ENCODE measurements at places on chromosomes 11 and 22.

GRCh38 chr11:84173078-84173477 is 886.9 kb upstream of the CCDC90B start:
- DNase-seq: no peak

- DNase-seq: no peak
These were observed 852.1 kb upstream of the LRRC4C start for GRCh38 chr11:42311514-42311913.

GRCh38 chr11:82995754-82996398 is 75.8 kb downstream of the RAB30 start:
- no peak for DNase-seq

GRCh38 chr11:125951731-125952130 is 5.9 kb downstream of the VSIG10L2 start:
- DNase-seq: no peak

- no peak for DNase-seq
These were observed 528.1 kb downstream of the DLG2 start for GRCh38 chr11:85098996-85099395.

DNA sequence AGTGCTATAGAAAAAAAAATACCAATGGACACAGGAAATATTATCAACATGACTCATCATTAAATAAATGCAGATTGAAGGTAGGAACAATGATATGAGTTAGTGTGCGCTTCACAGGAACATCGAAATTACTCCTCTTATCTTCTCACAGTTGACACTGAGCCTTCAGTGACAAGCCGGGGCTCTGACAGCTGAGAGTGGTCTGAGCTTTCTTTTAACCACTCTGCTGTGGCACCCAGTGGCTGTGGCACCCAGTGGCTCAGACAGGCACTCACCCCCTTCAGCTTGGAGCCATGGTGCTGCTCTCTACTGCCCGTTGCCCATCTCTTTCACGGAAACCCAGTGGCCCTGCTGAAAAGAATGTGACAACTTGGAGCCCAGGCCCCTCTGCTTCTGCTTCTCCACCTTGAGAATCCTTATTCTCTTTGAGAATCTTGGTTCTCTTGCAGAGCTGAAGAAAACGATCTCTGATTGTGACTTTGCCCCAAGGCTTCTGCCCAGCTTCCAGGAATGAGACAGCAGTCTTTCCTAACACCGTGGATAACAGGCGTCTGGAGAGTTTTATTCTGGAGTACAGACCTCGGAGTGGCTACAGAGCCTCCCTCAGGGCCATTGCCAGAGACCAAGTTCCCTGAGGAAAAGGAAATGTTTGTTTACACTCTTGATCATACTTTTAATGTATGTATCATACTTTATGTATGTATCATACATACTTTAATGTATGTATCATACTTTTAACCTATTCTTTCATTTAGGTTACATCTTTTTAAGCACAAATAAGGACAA is 37.1 kb upstream of the OR8B8 start:
- DNase-seq: no peak

DNA sequence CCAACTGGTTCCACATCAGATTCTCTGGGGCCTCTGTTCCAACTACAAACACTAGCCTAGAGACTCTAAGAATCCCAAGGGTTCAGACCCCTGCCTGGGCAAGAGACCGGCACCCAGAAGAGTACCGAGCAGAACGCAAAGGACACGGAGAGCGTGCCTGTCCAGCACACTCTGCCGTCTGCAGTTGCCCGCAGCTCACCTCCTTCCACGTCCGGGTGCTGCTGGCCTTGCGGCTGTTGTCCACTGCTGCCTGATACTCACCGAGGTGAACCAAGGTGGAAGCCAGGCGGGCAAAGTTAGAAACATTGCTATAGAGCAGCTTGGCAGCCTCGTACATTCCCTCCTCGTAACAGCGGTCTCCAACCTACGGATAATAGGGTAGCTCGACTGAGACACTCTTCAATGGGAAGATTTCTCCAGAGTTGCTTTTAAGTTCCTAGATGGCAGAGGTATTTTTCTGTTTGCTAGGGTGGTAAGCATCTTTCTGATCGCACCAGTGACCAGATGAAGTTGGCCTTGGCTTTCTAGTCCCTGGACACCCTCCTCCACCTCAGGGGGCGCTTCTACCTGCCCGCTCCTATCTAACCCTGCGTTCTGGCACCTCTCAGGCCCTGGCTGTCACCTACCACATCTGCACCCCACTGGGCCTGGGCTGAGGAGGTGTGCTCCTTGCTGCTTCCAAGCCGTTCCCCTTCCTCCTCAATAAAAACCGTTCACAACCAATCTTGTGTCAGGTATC is 22.8 kb upstream of the SLC25A1 start:
- no peak for DNase-seq
